ENCODE measurements at places on chromosomes 16 and 17.

- DNase-seq: no peak
Measured at GRCh38 chr16:63289834-63290460, 1253.7 kb upstream of the CDH8 start.

DNA sequence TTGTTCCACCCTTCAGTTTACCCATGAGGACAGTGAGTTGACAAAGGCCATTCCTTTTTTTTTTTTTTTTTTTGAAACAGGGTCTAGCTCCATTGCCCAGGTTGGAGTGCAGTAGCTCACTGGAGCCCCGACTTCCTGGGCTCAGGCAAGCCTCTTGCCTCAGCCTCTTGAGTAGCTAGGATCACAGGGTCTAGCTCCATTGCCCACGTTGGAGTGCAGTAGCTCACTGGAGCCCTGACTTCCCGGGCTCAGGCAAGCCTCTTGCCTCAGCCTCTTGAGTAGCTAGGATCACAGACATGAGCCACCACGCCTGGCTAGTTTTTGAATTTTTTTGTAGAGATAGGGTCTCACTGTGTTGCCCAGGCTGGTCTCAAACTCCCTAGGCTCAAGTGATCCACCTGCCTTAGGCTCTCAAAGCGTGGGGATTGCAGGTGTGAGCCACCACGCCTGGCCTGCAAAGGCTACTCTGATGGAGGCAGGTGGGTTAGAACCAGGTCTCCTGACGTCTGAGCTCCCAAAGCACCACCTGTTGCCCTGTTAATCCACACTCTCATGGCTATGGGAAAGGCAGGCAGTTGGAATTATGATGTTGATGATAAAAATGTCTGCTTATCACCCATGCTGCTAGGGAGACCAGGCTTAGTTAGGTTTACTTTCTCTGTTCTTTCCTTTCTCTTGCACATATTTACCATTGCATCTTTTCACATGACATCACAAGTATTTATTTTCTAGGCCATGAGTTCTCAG lies 65.2 kb downstream of the KSR1 start:
- no peak for DNase-seq

DNA sequence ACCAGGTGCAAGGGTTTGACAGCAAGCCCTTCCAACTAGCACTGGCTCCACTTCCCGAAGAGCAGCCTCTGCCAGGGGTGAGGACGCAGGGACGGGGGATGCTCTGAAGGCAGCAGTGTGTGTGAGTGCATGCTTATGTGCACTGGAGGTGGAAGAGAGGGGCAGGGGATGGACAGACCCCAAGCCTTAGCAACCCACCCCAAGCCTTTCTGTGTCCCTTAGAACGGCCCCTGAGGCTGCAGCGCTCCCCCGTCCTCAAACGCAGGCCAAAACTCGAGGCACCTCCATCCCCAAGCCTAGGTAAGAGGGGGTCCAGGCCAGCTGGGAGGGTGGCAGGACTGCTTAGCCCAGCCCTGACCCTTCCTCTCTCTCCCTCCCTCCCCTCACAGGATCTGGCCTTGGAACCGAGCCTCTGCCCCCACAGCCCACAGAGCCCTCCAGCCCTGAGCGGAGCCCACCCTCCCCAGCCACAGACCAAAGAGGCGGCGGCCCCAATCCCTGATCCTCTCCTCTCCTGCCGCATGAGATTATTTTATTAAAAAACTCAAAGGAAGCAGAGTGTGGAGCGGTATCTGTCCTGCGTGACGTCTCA lies 2.9 kb downstream of the ACD start:
- no peak for DNase-seq

- DNase-seq: no peak
Measured at GRCh38 chr16:49583911-49584310, 210.3 kb downstream of the C16orf78 start.

DNA sequence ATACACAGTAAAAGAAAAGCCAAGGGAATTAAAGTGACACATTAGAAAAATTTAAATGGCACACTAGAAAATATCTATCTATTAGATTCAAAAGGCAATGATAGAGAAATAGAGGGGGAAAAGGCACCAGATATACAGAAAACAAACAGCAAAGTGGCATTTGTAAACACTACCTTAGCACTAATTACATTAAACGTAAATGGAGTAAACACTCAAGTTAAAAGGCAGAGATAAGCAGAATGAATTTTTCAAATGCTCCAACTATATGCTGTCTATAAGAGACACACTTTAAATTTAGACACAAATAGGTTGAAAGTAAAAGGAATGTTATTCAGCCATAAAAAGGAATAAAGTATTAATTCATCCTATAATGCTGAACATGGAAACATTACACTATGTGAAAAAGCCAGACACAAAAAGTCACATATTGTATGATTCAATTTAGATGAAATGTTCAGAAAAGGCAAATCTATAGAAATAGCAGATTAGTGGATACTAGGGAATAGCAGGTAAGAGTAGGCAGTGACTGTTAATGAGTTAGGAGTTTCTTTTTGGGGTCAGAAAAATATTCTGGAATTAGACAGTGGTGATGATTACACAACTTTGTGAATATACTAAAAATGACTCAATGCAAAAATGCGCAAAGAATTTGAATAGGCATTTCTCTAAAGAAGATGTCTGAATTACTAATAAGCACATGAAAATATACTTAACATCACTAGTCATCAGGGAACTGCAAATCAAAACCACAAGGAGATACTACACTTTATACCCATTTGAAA lies 92.4 kb downstream of the BRIP1 start:
- DNase-seq: no peak

GRCh38 chr17:12180644-12181261 lies 160.1 kb downstream of the MAP2K4 start:
- DNase-seq: no peak

DNA sequence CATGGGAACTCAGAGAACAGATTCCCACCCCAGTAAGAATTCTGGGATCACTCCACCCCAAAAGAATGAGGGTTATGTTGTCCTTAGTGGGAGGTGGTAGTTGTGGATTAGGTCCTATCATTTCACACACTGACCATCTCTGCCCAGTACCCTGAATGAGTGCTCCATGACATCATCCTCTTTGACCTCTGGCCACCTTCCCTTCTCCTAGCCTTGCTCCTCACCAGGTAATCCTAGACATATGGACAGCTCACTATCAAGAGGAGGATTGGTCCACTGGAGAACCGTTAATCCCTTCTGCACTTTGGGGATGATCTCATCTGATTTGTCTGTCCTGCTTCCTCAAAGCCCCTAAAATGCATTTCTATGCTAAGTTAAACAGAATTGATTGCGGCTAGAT lies 538.2 kb upstream of the HSBP1 start:
- no peak for DNase-seq

GRCh38 chr17:81196505-81197408 lies 26.0 kb downstream of the CEP131 start:
- DNase-seq: no peak

DNA sequence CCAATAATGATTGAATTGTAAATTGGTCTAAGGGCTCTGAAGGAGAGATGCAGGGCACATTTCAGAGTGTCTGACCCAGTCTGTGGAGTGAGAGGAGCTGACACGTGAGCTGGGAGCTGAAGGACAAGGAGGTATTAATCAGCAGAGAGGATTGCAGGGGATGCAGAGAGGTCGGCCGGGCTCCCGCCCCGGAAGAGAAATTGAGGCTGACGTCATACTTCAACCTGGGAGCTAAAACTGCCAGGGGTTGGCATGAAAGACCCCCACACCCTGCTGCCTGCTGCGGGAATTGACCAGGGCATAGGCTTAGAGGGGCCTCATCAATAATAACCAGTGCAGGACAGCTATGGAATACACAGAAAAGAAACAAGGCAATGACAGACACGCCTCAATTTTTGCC lies 53.6 kb upstream of the CLEC19A start:
- DNase-seq: no peak

DNA sequence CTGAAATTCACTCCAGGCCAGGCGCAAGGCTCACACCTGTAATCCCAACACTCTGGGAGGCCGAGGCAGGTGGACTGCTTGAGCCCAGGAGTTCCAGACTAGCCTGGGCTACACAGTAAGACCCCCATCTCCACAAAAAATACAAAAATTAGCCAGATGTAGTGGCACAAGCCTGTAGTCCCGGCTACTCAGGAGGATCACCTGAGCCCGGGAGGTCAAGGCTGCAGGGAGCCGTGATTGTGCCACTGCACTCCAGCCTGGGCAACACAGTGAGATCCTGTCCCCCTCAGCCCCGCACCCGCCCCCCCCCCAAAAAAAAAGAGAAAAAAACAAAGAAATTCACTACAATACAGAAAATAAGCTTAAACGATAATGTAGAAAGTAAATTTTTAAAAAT lies 31.5 kb downstream of the MBTPS1 start:
- DNase-seq: no peak

GRCh38 chr16:55615071-55615470 lies 40.7 kb upstream of the SLC6A2 start:
- DNase-seq: no peak

DNA sequence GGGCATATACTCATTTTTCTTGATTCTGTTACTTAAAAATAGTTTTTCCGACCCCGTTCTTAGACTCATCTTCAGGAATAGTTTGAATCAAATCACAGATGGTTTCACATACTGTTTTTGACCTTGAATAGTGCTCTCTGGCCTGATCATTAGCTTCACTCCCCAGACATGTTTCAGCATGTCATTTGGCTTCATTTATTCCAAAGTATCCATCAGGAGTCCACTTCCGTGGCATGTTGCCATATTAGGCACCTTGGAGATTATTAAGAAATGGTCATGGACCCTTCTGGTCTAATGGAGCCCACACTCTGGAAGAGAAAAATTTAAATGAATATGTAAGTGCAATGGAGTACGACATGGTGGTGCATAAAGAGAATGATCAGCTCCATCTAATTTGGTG lies 222.3 kb downstream of the FTO start:
- DNase-seq: no peak

GRCh38 chr17:8948462-8948861 lies 17.0 kb downstream of the PIK3R5 start:
- no peak for DNase-seq

- no peak for DNase-seq
Measured at GRCh38 chr16:53925107-53925410, 221.1 kb downstream of the FTO start.

GRCh38 chr17:14197586-14197985 lies 39.1 kb downstream of the CDRT15 start:
- DNase-seq: no peak

DNA sequence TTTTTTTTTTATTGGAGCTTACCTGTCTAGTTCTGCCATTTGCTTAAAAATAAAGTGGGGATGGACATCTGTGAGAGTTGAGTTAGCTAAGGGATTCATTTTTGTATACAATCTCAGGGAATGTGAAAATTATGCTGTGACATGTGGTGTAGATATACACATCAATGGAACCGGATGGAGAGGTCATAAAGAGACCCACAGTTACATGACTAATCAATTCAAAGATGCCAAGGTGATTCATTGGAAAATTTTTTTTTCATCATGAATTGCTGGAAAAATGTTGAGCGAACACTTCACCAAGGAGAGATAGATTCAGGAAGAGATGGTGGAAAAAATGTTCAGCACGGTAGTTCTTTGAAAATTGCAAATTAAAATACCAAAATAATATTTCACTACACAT lies 605.4 kb upstream of the KIF2B start:
- no peak for DNase-seq

- DNase-seq: no peak
Measured at GRCh38 chr17:56667925-56668458, 74.5 kb downstream of the NOG start.

GRCh38 chr16:26665166-26665939 lies 401.4 kb upstream of the C16orf82 start:
- DNase-seq: no peak

- DNase-seq: no peak
Measured at GRCh38 chr16:64051824-64052223, 1070.0 kb downstream of the CDH11 start.

GRCh38 chr16:82639666-82640336 lies 13.0 kb downstream of the CDH13 start:
- DNase-seq: peak; percentile 40

- no peak for DNase-seq
Measured at GRCh38 chr17:40705584-40705983, 2.0 kb upstream of the KRT24 start.

GRCh38 chr17:76252040-76252954 lies 12.0 kb upstream of the RNF157 start:
- no peak for DNase-seq

- no peak for DNase-seq
Measured at GRCh38 chr17:14153374-14153773, 83.3 kb downstream of the CDRT15 start.

DNA sequence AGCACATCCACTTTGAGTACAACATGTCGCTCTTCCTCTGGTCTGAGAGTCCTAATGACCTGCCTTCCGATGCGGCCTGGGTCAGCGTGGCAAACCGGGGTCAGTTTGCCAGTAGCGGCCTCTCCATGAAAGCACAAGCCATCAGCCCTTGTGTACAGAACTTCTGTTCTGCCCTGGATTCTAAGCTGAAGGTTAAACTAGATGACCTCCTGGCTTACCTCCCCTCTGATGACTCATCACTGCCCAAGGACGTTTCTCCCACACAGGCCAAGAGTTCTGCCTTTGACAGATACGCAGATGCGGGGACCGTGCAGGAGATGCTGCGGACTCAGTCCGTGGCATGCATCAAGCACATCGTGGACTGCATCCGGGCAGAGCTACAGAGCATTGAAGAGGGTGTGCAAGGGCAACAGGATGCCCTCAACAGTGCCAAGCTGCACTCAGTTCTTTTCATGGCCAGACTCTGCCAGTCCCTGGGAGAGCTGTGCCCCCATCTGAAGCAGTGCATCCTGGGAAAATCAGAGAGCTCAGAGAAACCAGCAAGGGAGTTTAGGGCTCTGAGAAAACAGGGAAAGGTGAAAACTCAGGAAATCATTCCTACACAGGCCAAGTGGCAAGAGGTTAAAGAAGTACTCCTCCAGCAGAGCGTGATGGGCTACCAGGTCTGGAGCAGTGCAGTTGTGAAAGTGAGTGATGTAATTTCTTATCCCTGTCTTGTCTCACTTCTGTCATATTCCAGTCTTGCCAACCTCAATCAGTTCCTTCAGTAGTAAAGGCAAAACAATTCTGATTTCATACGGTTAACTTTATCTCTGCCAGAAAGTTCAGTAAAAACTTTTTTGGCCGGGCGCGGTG lies 8.6 kb downstream of the COG1 start:
- no peak for DNase-seq

GRCh38 chr17:4327606-4328005 lies 38.9 kb downstream of the UBE2G1 start:
- no peak for DNase-seq

GRCh38 chr17:73419881-73420280 lies 108.1 kb upstream of the CDC42EP4 start:
- no peak for DNase-seq

- no peak for DNase-seq
Measured at GRCh38 chr17:80825471-80826345, 165.9 kb upstream of the CHMP6 start.

DNA sequence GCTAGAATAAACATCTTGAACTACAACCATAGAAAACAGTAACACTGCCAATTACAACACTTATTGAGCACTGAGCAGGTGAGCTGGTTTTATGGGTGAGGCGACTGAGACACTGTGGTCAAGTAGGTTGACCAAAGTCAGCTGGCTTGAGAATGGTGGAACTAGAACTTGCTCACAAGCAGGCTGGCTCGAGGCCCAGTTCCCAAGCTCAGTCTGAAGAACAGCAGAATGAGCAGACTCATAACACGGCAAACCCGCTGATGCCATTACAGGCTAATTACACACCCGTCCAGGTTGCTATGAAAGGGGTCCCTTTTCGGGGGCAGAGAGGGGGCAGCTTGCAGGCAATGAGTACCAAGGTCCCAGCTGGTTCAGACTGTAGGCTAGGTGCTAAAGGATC lies 6.5 kb downstream of the ZZEF1 start:
- no peak for DNase-seq

GRCh38 chr17:35918665-35919064 lies 11.9 kb downstream of the RDM1 start:
- no peak for DNase-seq

GRCh38 chr17:63430223-63430622 lies 15.9 kb downstream of the CYB561 start:
- no peak for DNase-seq

Data from stimulated activated CD8-positive, alpha-beta memory T cell treated with anti-CD3 and anti-CD28 coated beads, Interleukin-4, amount 100 ng/mL, for 1 hour (primary cell).